ENCODE measurements at places on chromosomes 12 and 14. TPM values are rescaled to one million over a fixed set of nuclear protein-coding genes. Genes with fewer than 3 reads are reported as not detected.

DNA sequence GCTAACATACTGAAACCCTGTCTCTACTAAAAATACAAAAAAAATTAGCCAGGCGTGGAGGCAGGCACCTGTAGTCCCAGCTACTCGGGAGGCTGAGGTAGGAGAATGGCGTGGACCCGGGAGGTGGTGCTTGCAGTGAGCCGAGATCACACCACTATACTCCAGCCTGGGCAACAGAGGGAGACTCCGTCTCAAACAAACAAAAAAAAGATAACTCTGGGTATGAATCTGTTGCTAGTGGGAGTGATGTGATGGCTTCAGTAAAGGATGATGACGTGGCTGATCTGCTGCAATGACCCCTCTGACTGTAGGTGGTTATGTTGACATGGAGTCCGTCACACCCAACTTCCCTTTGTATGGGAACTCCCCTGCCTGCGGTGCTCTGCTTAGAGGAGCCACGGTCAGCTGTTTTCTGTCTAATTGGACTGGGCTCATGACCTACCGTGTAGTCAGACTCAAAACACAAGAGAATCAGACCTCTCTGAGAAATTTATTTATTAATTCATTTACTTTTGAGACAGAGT is 59.1 kb upstream of the MED13L start:
- peak; percentile 72 for DNase-seq

MYL6 gene
- total RNA-seq = 1,283 TPM

DNA sequence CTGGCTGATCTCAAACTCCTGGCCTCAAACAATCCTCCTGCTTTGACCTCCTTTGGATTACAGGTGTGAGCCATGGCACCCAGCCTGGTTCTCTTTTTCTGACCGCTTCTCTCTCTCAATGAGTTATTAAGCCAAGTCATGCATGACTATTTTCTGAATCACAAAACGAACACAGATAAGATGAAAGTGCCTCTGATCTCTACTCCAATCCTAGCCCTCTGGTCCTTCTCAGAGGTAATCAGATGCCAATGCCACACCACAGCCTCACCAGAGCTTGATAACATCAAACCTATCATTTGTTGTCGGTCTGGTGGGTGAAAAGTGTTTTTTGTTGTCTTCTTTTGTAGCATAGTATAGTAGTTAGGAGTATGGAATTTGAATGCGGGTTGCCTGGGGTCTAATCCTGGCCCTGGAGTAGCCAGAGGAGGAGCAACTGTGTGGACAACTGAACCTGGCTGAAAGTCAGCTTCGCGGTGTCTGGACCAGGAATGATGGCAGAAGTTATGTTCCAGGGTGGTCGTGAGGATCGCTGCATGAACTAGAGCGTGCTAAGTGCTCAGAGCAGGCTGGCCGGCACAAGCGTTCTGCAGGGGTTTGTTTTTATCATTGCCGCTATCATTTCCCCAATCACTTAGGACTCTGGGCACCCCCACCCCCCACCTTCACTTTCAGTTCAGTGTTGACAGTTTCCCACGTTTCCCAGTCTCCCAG is 77.9 kb downstream of the SPRING1 start:
- DNase-seq = no peak

SPATA7 gene
- total RNA-seq = 10.8 TPM

- no peak for DNase-seq
Observed at GRCh38 chr12:89927226-89927698, 218.6 kb upstream of the ATP2B1 start.

DNA sequence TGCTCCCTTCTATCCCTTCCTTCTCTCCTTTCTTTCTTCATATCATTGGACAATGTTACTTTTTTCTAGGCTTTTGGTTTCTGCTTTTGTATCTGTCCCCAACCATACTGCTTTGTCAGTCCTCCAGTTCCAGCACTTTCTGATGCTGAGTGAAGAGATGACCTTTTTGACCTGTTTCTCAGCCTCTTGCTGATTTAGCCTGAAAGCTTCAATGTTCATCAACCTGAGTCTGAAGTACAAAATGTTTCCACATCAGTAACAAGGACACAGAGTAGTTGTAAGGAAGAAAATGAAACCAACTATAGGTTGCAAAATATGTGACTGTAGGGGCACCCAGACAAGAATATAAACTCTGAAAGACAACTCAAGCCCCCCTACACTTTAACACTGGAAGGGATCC is 25.2 kb upstream of the AKAP6 start:
- no peak for DNase-seq

- DNase-seq = no peak
Observed at GRCh38 chr12:22709292-22709691, 84.3 kb downstream of the ETNK1 start.

DNA sequence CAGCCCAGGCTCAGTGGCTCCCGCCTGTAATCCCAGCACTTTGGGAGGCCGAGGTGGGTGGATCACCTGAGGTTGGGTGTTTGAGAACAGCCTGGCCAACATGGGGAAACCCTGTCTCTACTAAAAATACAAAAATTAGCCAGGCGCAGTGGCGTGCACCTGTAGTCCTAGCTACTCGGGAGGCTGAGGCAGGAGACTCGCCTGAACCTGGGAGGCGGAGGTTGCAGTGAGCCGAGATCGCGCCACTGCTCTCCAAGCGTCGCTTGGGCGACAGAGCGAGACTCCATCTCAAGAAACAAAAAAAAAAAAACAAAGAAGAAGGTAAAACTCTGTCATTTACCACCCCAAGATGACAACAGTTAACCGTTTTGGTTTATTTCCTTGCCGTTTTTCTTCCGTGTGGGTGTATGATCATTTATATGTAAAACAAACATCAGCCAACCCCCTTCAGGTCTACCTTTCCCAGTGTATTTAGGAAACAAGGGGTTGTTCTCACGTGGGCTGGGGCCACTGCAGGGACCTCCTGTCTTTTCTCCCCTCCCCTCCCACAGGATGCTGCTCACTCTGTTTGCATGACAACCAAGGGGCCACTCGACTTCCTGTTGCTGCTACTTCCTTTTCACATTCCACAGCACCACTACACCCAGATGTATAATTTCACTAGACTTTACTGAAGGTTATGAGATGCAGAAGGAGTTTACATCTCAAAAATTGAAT is 13.6 kb downstream of the TTC9 start:
- no peak for DNase-seq

DNA sequence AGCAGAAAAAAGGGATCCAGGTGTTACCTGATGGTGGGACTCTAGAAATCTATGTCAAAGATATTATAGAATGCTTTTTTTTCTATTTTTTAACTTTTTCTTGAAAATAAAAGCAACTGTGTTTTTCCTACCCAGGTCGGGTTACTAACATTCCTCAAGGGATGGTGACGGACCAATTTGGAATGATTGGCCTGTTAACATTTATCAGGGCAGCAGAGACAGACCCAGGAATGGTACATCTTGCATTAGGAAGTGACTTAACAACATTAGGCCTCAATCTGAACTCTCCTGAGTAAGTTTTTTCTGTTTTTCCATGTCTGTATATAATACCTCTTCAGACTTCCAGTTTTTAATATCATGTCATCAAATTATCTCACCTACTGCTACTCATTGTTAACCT is 27.6 kb upstream of the KCNMB4 start:
- no peak for DNase-seq

DNA sequence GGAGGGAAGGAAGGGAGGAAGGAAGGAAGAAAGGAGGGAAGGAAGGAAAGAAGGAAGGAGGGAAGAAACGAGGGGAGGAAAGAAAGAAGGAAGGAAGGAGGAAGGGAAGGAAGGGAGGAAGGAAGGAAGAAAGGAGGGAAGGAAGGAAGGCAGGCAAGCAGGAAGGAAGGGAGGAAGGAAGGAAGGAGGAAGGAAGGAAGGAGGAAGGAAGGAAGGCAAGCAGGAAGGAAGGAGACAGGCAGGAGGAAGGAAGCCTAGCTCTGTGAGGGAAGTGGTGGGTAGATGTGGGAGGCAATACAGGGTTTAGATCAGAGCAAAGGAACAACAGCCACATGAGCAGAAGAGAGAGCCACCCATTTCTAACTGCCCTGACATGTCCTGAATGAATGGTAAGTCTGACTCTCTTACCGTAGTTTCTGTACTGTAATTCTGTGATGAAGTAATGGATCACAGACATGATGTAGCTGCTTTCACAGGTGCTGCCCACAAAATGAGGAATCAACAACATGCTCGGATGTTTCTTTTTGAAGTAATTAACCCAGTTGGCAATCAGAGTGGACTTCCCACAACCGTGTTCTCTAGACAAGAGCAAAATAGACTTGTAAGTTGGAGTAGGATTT is 24.4 kb upstream of the HSP90B1 start:
- no peak for DNase-seq

- DNase-seq = no peak
Observed at GRCh38 chr14:32200368-32201192, 1.3 kb upstream of the RNU6-7 start.

DNA sequence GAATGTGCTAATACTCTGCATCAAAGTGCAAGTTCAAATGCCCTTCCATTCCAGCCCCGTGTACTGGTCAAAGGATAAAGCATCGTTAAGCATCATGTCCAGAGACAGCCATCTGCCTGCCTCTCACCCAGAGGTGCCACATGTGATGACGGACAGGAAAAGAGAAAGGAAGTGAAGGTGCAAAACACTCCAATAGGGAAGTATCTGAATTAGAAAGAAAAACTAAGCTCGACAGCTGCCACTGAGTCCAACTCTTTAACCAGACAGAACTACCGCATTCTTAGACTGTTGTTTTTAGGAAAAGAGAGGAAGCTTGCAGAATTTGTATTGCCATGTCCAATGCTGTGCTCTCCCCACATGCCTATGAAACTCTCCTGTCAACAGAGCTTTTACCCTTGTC is 465.0 kb upstream of the SOX5 start:
- DNase-seq = no peak

DNA sequence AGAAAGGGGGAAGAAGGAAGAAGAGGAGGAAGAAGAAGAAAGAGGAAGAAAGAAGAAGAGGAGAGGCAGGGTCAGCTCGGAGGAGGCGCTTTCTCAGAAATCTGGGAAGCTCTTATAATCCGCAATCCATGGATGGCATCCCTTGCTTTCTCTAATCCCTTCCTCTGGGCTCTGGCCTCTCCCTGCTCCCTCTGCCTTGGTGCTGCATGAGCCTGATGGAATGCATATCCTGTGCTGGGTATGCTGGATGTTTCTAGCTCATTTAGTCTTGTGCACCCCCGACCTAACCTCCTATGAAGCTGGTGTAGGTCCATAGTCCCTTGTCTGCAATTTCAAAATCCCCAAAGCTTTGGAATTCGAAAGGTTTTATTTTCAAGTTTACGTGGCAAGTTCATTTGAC is 94.2 kb upstream of the MYL2 start:
- DNase-seq = no peak

GRCh38 chr14:40347675-40348074 is 915.4 kb upstream of the FBXO33 start:
- no peak for DNase-seq

GRCh38 chr14:53757732-53758131 is 198.9 kb downstream of the BMP4 start:
- no peak for DNase-seq

GRCh38 chr14:73958591-73958990 is 8.5 kb downstream of the COQ6 start:
- DNase-seq = no peak

GRCh38 chr14:102902086-102902485 is 20.4 kb upstream of the AMN start:
- no peak for DNase-seq

- DNase-seq = no peak
Observed at GRCh38 chr12:55470088-55470829, at the start of gene OR6C70. TSS of gene OR6C70 (minus strand) at chr12:55470138. CDS start at chr12:55470138, 0 bp downstream.

GRCh38 chr12:48936379-48936979 is 11.2 kb upstream of the FKBP11 start:
- no peak for DNase-seq

- no peak for DNase-seq
Observed at GRCh38 chr12:98939350-98939749, 294.3 kb downstream of the APAF1 start.

- DNase-seq = no peak
Observed at GRCh38 chr12:27190761-27191160, 53.3 kb upstream of the STK38L start.

SLIRP gene
- 260 TPM for total RNA-seq

DNA sequence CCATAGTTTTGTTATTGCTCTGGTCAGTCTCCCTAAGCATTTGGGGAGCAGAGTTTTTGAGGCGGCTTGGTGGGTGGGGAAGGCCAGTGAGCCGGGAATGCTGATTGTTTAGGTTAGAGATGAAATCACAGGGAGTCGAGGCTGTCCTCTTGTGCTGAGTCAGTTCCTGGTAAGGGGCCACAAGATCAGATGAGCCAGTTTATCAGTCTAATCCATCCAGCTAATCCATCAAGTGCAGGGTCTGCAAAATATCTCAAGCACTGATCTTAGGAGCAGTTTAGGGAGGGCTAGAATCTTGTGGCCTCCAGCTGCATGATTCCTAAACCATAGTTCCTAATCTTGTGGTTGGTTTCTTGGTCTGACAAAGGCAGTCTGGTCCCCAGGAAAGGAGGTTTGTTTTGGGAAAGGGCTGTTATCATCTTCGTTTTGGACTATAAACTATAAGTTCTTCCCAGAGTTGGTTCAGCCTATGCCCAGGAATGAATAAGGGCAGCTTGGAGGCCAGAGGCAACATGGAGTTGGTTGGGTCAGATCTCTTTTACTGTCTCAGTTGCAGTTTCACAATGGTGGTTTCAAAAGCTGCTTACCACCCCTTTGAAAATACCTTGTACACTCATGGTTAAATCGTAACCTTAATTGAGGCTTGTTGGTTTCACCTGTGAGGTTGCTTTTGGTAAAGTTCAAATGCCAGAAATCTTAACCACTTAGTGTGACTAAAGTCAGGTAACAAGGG is 33.6 kb upstream of the HIGD1C start:
- DNase-seq = no peak

TAS2R46 gene
- total RNA-seq = 0.41 TPM

ARHGAP9 gene
- total RNA-seq = 1.1 TPM

CDCA3 gene
- total RNA-seq = 8.3 TPM

All from kidney epithelial cell (primary cell).